ENCODE measurements at places on chromosomes 5 and 9.

DNA sequence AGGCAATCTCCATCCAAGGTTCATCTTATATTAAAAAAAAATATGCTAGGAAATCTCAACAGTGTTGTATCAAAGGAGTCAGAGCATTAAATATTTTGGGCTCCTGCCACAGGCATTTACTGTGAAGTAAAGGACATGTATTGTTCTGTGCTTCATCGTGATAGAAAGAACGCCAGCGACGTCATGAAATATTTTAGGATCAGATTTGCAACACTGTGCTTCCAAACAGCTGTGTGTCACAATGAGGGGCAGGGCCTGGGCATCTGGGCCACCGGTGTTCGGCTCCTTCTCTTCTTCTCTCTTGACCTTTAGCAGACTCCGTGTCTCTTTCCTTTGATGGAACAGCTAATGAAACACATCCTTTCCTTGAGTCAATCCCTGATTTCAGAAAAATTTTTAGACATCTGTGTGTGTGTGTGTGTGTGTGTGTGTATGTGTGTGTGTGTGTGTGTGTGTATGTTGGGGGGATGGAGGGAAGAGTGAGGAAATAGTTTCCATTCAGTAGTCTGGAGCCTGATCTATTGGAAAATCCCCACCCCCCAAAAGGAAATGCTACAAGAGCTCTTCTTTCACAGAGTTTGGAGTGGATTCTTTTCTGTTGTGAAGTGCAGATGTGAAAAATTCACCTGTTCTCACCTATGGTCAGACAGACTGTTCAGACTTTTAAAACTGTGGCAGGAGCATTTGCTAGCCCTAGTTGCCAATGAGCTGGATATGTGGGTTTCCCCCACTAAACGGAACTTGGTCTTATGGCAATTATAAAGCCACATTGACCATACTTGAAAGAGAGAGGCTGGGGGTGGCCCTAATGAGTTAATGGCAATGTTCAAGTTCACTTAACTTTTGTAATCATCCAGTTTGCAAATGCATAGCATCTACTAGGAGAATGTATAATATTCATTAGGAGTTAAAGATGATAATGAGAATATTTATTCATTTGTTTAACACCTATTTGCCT lies 18.1 kb upstream of the TNC start:
- H3K27ac ChIP-seq: no peak overlapping the region
- H3K27me3 ChIP-seq: peaks cover 8% of the 10 kb centered on the region
- no peak overlapping the region for H3K4me3 ChIP-seq
- no peaks in the 10 kb centered on the region for H3K36me3 ChIP-seq

GRCh38 chr9:123349691-123350480 lies 6.1 kb upstream of the CRB2 start:
- peak; percentile 56 for DNase-seq
- H3K4me3 ChIP-seq: peak overlapping the region; percentile 24
- H3K27ac ChIP-seq: peak overlapping the region; percentile 64

DNA sequence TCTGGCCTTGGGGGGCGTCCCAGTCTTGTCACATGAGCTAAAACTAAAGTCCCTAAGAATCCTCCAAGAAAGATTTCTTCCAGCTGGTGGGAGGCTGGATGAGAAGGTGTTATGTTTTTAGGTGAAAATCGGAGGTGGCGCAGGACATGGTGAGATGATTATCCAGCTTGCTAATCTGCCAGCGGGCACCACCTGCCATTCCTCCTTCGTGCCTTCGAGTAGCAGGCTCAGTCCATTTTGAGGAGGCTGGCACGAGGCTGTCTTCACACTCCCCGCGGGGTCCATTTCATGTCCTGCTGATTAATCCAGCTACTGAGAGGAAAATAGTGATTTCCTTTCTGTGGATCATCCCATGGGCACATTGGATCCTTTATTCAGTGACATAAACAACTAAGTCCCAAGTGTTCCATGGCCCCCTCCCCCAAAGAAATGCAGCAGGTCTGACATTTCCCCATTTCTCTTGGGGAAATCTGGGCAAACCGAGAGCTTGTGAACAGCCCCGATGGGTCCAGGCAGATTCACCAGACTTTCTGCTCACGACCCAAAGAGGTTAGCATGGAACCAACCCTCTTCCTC lies 38.2 kb upstream of the EXOC3 start:
- H3K27ac ChIP-seq: no peak overlapping the region
- peaks cover 42% of the 10 kb centered on the region for H3K4me1 ChIP-seq

GRCh38 chr5:103587185-103587748 lies 24.7 kb upstream of the NUDT12 start:
- H3K27ac ChIP-seq: no peak overlapping the region
- no peaks in the 10 kb centered on the region for H3K36me3 ChIP-seq
- no peak for DNase-seq
- no peaks in the 10 kb centered on the region for H3K27me3 ChIP-seq
- H3K4me3 ChIP-seq: no peak overlapping the region
- no peaks in the 10 kb centered on the region for H3K4me1 ChIP-seq

DNA sequence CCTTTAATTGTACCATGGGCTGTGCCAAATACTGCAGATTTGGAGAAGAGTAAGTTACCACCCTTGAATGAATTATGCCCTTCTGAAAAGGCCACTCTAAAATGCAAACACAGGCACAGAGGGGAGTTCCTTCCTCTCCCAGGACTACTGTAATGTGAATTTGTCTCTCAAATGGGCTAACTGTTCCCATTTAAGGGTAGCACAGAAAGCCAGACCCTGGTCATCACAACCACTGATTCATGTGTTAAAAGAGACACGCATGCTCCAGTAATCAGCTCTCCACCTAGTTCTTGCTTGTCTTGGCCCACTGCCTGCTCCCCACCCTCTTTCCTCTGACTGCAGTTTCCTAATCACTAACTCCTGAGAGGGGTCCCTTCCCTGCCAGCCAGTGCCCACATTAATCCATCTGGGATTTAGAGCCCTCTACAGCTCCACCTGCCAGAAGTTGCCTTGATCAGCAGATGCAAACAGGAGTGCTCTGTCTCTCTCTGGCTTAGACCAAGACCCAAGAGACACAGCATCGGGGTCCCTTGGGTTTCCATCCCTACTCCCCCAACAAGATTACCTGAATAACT lies 382.4 kb downstream of the TMEM167A start:
- no peaks in the 10 kb centered on the region for H3K27me3 ChIP-seq
- H3K27ac ChIP-seq: no peak overlapping the region
- no peak for DNase-seq
- no peaks in the 10 kb centered on the region for H3K36me3 ChIP-seq
- H3K4me3 ChIP-seq: no peak overlapping the region
- H3K4me1 ChIP-seq: no peaks in the 10 kb centered on the region

DNA sequence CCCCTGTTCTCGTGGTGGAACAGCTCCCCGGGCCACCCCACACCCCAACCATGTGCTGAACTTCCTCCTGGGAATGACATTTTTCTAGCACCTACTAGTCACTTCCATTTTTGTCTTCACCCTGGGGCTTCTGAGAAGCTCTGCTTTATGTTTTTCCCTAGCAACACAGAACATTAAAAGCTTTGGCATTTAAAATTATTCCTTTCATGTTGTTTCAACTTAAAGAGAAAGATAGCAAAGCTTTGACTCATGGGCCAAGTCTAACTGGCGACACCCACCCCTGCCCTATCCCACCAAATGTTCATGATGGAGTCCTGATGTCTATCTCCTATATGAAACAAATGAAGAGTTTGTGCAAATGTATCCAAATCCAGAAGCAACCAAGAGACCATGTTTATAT lies 22.4 kb downstream of the BOD1 start:
- DNase-seq: no peak
- H3K4me1 ChIP-seq: no peaks in the 10 kb centered on the region
- no peaks in the 10 kb centered on the region for H3K27me3 ChIP-seq
- no peak overlapping the region for H3K27ac ChIP-seq
- peaks cover 35% of the 10 kb centered on the region for H3K36me3 ChIP-seq

- H3K4me3 ChIP-seq: no peak overlapping the region
- no peak for DNase-seq
- no peaks in the 10 kb centered on the region for H3K36me3 ChIP-seq
- H3K27ac ChIP-seq: no peak overlapping the region
- H3K27me3 ChIP-seq: no peaks in the 10 kb centered on the region
Observed at GRCh38 chr5:103590221-103590620, 27.6 kb upstream of the NUDT12 start.

DNA sequence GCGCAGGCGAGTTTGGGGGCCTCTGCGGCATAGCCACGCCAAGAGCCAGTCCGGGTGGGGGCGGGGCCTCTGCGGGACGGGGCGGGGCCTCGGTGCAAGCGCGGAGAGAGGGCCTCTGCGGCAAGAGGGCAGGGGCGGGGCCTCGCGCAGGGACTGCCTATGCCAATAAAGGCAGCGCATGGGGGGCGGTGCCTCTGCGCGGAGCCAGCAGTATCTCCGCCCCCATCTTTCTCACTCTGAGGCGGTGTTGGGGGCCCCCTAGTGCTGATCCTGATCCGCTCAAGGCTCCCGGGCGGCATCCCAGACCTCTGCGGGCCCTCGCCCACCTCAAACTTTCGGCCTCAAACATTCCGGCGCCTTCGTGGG lies 9.2 kb upstream of the GPRIN1 start:
- H3K27ac ChIP-seq: no peak overlapping the region
- peaks cover 57% of the 10 kb centered on the region for H3K27me3 ChIP-seq
- H3K4me3 ChIP-seq: peak overlapping the region; percentile 24
- peaks cover 9% of the 10 kb centered on the region for H3K4me1 ChIP-seq
- no peaks in the 10 kb centered on the region for H3K36me3 ChIP-seq
- DNase-seq: peak; percentile 50

DNA sequence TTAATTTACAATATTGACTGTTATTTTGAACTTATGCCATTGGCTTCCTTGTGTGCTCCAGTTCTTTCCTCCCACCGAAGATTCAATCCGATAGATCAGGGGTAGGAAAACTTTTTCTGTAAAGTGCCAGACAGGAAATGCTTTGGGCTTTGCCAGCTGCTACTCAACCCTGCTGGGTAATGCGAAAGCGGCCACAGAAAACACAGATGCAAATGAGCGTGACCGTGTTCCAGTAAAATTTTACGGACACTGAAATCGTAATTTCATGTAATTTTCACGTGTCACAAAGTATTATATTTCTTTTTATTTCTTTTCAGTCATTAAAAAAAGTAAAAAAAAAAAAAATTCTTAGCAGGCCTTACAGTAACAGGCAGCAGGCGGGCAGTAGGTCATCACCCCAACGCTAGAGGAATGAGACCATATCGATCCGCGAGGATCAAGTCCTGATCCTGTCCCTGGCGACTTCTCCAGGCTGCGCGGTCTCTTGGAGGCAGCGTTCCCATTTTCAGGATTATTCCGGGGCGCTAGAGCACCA lies 599 bp downstream of the NMRK1 start:
- no peak for DNase-seq
- no peaks in the 10 kb centered on the region for H3K27me3 ChIP-seq
- peak overlapping the region; percentile 93 for H3K4me3 ChIP-seq

DNA sequence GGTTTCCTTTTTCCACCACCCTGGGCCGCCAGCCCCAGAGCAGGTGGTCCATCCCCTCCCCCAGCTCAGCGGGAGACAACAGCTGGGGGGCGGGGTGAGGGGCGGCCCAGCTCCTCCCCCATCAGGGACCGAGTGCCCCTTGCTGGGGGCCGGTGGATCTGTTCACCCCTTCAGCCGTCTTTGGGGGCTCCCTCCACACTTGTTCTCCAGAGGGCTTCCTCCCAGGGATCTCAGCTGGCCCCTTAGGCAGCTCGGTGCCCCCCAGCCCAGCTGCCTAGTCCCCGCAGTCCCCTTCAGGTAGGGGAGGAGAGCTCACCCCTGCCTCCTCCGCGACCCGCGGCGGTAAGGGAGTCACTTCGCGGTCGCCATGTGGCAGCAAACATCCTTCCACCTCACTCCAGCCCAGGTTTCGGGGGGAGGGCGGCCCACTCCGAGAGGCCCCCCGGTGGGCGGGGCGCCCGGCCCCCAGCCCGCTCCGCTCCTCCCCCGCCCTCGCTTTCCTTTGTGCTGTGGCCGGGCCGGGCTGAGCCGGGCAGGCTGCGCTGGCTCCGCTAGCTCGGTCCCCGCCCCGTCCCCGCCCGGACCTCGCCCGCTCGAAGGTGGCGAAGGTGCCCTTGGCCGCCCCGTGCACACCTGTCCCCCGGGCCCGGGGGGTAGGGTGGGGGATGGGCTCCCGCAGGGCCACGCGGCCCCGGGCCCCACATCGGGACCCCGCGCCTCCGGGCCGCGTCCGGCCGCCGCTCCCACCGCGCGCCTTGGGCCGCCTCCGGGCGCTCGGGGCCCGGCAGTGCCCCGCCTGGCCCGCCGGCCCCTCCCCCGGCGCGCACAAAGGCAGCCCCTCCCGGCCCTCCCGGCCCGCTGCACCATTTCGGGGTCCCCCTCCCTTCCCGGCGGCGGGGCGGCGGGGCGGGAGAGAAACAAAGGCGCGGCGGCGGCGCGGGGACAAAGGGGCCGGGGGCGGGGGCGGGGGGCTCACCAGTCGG lies 683 bp downstream of the DBN1 start:
- H3K27me3 ChIP-seq: peaks cover 4% of the 10 kb centered on the region
- peak; percentile 36 for DNase-seq
- no peaks in the 10 kb centered on the region for H3K36me3 ChIP-seq
- peaks cover 16% of the 10 kb centered on the region for H3K4me1 ChIP-seq
- peak overlapping the region; percentile 76 for H3K4me3 ChIP-seq

- H3K36me3 ChIP-seq: no peaks in the 10 kb centered on the region
- H3K27ac ChIP-seq: no peak overlapping the region
- peaks cover 5% of the 10 kb centered on the region for H3K27me3 ChIP-seq
- no peak overlapping the region for H3K4me3 ChIP-seq
- H3K4me1 ChIP-seq: no peaks in the 10 kb centered on the region
Observed at GRCh38 chr5:169029037-169029436, 271.9 kb downstream of the SLIT3 start.

GRCh38 chr5:37272511-37272910 lies 23.3 kb upstream of the CPLANE1 start:
- no peak overlapping the region for H3K27ac ChIP-seq
- no peak for DNase-seq
- no peaks in the 10 kb centered on the region for H3K4me1 ChIP-seq

Measured in activated B cell treated with CpG ODN at 0.5 μM for 24 hours (primary cell).